ENCODE measurements at places on chromosomes 2 and 18.
A peak's percentile ranks its signal among the peaks of the same experiment; 100 is the strongest.

- no peak for DNase-seq
Measured at GRCh38 chr2:29057006-29057405, 17.3 kb downstream of the PCARE start.

- DNase-seq = peak; percentile 5
Measured at GRCh38 chr2:40147360-40147759, 304.5 kb downstream of the SLC8A1 start.

- no peak for DNase-seq
Measured at GRCh38 chr2:145849466-145849865, 1329.5 kb upstream of the ZEB2 start.

- no peak for DNase-seq
Measured at GRCh38 chr2:236947294-236947693, 138.4 kb upstream of the COPS8 start.

DNA sequence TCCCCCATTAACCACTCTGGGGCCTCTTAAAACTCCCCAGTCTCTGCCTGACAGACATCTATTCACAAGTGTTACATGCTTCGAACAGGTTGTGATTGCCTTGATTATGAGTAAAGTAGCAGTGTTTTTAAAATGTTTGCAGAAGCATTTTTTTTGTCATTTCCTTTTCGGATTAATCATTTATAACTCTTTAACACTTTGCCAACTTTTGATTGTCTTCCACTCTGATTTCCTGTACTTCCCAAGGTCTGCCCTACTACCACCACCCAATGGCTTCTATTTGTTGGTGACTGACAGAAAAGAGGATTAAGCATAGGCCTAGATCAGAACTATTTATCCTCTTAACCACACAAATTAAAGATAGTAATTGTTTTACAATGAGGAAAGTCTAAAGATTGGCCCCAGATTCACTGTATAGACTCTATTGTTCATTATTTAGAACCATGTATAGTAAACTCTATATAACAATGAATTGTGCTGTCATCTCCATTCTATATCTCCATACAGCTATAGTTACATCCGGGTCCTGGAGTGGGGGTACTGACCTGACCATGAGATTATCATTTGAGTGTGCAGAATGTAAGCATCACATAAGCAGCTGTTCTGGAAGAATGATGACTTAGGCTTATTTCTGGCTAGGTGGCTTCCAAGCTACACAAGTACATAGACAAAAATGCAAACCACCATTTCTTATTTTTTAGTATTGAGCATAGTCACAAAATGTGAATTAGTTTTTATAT lies 110.3 kb upstream of the RBMS1 start:
- no peak for DNase-seq

DNA sequence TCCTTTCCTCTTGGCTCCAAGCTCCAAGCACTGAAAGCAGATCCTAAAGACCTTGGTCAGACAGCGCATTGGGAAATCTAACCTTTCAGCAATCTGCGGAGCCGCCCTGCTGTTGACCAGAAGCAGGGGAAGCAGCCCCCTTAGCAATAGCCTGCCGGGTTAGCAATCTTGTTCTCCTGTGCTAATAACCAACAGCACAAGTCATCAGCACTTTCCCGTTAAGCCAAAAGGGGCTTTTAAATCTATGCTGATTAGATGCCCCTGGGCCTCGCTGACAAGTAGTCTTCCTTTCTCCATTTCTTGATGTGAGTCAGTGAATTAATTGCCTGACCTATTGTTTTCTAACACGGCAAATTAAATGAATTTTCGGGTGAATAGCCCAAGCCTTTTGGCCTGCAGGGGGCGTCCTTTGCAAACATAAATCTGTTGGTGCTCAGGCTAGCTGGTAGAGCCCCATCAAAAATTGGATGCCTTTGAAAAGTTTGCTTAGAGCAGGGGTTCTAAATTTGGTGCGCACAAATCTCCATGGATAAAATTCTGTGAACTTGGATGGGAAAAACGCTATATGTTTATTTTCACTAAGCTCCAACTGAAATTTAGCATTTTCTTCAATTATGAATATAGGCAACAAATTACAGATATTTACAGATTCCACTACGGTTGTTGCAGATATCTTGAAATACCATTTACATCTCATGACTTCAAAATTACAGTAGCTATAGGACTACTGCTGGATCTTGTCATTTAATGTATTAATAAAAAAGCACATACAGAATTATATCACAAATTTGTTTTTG lies 24.6 kb downstream of the MAIP1 start:
- peak; percentile 73 for DNase-seq

DNA sequence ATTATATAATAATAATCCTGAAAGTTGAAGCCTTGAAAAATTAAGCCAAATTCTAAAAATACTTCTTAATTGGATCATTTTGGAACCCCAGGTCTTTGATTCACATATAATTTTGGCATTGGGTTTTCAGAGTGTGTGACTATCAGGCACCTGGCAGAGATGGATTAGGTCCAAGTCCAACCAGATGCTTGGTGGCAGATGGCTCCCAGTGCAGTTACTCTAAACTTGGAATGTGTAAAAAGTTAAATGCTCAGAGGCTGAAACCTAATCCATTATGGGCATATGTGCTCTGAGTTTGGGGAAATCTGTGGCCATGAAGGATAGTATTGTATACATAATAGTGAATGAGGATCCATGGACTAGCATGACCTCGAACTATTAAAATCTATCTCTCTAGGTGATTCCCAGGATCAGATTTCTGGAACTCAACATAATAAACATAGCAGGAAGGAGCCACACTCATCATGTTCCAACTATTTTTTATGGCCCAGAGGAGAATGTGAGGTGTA lies 333.0 kb downstream of the RPRM start:
- DNase-seq = no peak

DNA sequence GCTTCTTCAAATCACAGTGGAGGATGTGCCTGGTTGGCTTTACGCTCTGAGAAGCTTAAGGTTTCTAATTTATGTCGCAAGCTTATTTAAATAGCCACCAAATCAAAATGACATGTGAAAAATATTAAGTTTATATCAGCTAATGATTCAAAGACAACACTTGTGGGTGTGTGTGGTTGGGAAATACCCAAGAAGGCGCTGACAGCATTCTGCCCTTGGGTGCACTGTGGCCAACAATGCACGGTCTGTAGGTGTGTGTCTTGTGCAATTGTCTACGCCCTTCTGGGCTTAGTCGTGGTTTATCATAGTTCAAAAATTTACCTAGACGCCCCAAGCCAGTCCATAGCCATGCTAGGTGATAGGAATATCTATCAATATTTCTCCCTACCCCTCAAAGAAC lies 60.9 kb downstream of the KCTD1 start:
- no peak for DNase-seq

- DNase-seq = no peak
Measured at GRCh38 chr2:66683599-66683998, 248.7 kb downstream of the MEIS1 start.

DNA sequence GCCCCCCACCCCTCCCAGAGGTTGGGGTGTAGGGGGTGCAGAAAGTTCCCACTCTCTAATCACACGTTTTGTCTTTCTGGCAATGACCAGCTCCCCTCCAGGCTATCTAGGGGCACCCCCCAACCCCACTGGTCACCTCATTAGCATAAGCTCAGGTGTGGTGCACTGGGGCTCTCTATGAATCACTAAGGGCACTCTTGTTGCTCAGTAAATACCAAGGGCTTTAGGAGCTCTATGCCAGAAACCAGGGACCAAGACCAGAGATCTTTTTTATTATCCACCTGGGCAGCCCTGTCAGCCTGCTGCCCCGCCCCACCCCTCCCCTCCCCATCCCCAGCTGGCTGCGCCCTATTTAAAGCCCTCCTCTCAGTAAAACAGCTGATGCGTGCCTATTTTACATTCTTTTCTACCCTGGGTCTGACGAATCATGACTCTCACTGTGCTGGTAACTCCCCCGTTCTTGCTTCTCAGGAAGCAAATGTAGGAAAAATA lies 24.3 kb downstream of the NCK2 start:
- DNase-seq = no peak

DNA sequence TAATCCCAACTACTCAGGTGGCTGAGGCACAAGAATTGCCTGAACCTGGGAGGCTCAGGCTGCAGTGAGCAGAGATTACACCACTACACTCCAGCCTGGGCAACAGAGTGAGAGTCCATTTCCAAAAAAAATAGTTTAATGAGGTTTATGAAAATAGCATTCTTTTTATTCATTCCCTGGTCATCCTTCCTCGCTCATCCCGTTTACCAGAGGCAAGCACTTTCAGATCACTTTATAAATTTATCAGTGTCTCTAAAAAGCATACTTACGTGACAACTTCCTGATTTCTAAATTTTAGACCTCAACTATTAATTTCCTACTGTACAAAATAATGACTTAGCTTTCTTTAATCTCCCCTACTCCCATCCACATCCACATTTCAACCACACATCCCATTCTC lies 864.8 kb downstream of the EPHA4 start:
- DNase-seq = no peak

- DNase-seq = no peak
Measured at GRCh38 chr2:238090887-238091286, 9.3 kb upstream of the ESPNL start.

- DNase-seq = no peak
Measured at GRCh38 chr2:187799601-187800000, 245.4 kb upstream of the TFPI start.

DNA sequence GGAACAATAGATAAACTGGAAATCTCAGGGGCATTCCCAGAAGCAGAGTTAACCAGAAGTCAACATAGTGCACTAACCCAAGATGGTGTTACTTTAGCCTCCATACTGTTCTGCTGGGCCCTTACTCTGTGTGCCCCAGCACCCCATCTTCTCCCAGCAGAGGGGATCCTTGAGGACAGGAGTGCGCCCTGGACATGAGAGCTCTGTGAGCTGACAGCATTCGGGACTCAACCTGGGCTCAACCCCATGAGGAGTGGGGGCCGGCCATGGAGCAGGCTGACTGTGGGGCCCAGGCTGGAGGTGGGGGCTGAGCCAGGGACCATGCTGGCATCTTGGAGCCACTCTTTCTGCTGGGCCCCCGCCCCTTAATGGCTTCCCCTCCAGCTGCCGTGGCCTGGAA lies 156.3 kb upstream of the HS6ST1 start:
- no peak for DNase-seq

GRCh38 chr2:215607766-215608165 lies 171.9 kb upstream of the FN1 start:
- DNase-seq = no peak

DNA sequence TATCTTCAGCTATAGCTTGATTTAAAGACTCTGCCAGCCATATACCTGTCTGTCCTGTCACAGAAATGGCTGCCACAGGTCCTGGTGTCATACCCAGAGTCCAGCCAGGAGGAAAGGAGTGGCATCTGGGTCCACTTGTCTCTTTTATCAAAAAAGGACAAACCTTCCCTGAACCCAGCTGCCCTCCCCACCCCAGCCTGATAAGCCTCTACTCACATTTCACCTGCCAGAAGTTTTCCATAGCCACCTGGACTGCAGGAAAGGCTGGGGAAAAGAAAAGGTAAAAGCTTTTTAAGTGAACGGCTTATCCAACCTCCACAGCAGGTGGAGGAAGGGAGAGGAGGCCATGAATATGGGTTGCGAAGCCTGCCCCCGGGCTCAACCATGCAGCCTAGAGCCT lies 32.8 kb downstream of the TMEM163 start:
- DNase-seq = no peak

DNA sequence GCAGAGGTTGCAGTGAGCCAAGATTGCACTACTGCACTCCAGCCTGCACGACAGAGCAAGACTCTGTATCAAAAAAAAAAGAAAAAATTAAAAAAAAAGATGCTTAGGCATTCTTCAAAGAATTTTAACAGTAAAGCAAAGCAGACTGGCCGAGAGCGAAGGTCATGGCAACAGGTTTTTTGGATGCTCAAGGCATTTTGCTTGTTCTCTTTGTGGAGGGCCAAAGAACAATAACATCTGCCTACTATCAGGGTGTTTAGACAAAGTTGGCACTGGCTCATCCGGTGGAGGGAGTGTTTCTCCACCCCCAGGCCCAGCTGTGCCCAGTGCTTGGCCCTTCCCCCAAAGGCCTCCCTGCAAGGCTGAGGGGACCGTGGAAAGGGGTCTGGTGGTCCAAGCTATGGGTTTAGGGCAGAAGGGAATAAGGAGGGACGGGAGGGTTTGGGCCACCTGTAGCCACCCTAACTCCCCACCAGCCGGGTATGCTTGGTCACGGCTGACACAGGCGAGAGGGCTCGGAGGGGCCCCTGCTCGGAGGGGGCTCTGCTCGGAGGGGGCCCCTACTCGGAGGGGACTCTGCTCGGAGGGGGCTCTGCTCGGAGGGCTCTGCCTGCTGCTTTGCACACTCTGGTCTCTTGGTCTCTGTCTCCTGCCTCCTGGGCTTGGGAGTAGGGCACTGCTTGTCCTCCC lies 26.7 kb upstream of the ALLC start:
- no peak for DNase-seq

DNA sequence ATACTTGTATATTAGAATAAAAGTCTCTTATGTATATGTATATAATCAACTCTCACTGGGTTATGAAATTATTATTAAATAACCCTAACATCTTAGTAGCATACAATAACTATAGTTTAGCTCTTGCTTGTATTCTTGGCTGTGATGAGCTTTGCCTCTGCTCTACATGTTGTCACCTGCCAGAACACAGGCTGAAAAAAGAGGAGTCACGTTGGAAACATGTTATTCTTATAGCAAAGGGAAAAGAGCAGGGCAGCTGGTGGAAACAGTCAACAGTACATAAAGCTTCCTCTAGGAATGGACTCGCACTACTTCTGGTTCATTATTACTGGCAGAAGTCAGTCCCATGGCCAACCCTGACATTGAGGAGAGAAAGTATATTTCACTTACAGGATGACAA lies 362.0 kb upstream of the KYNU start:
- DNase-seq = no peak

DNA sequence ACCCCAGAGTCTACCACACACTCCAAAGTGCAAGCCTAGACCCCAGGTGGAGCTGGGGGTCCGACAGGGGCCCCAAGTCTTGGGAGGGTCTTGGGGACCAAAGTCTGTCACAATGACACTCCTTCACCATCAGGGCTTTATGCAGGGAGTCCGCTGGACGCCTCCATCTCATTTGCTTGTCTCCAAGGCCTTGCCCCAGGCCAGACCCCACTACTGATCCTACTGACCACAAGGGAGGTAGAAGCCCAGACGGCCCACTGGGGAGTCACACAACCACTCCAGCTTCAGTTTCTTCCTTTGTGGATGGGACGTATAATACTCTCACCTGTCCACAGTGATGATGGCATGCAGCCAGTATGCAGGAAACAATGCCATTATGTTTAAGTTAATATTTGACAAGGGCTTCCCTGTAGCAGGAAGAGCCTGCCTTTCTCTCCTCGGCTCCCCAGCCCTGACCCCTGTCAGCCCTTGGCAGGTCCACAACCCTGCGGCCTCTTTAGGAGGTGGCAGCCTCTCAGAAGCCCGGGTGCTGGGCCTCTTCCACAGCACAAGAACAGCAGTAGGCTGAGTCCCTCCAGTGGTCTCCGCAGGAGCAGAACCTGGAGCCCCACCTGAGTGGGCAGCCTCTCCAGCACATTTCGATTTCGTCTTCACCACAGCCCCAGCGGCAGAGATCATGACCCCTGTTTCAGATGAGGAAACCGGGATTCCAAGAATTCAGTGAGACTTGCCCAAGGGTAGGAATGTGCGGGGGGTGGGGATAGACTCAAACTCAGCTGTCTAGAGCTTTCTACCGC lies 6.5 kb downstream of the BIN1 start:
- DNase-seq = no peak
